T-helper 17 cell (primary cell): ENCODE measurements at places on chromosomes 5 and 9. TPM values are rescaled to one million over a fixed set of nuclear protein-coding genes. Genes with fewer than 3 reads are reported as not detected.

- no peak for DNase-seq
Observed at GRCh38 chr9:87535817-87536539, 38.3 kb downstream of the DAPK1 start.

DNA sequence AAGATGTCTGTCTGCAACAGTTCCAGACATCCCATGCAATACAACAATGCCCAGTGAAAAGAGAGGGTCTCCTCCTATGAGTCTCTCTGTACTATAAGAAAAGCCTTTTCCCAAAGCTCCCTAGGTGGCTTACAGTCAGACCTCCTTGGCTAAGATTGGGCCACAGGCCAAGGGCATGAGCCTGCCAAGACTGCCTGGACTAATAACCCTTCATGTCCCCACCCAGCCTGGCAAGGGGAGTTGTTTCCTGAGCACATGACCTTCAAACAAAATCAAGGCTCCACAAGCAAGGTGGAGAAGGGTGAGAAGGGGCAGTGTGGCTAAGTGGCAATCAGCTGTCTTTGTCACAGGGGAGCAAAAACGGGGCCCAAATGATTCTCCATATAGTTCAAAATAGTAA lies 75.6 kb upstream of the ZSWIM6 start:
- DNase-seq: no peak

GRCh38 chr9:127794001-127794791 lies 8.4 kb downstream of the CDK9 start:
- DNase-seq: no peak

DNA sequence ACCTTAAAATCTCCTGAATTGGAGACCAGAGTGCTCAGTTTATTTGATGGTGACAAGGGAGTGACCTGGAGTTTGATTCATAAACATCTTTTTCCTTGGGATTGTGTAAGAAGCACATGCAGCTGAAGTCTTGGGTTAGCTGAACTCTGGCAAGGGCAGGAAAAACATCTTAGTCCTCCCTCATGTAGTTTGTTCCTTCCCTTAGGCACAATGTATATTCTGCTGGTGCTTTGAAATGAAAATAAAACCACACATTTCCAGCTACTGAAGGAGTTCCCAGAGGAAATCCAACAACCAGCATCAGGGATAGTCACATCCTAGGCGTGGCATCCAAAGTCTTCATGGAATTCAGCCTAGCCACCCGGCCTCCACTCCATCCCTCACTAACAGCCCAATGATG lies 95.2 kb upstream of the PAPPA start:
- DNase-seq: no peak

GRCh38 chr9:124009531-124010217 lies 1.9 kb upstream of the LHX2 start:
- DNase-seq: no peak

GRCh38 chr5:59436364-59437148 lies 457.0 kb downstream of the PDE4D start:
- DNase-seq: no peak

DNA sequence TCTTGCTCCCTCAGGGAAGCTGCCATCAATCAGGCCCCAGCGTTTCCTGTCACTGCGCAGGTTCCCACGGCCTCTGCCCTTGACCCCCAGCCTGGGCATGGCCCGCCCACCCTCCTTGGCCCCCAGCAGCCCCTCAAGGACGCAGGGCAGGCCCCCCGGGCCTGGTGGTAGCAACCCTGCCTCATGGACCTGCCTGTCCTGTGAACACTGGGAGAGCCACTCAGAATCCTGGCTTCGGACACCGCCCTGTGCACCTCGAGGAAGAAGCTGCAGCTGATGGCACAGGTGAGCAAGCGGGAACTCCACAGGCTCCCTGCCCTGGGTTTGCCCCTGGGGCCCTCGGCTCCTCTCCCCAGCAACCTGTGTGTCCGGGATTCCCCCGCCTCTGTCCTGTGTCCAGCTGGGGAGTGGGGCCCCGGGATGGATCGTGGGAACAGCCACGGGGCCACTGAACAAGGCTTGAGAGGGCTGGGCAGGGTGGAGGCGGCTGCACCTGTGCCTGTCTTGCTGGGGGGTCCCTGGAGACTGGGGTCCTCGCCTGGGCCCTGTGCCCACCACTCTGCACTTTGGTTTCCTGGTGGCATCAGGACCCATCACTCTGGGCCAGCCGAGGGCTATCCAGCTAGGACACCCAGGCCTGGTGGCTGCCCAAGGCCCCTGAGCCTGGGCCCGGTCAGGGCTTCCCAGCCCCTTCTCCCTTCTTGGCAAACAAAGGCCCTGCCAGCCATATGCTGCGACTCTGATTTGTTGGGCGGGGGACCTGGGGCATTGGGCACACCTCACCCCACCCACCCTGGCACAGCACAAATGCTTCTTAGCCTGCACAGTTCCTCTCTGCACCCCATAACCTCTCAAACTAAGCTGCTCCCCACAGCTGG lies 33.5 kb upstream of the EGFL7 start:
- DNase-seq: no peak

The LECT2 gene
- total RNA-seq: not detected

DNA sequence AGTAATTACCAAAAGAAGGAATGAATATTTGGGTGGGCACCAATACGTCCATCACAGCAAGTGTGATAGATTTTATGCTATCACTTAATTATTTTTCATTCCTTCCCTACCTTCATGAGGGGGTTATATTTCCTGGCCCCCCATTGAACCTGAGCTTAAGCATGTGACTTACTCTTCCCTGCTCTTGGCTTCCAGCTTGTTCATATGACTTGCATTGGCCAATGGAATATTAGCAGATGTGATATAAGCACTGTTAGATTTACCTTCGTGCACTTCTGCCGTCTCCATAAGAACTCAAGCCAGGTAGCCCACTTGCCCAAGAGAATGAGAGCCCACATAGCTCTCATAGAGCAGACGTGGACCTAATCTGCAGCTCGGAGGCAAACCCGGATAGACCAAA lies 99.1 kb upstream of the SMARCA2 start:
- DNase-seq: no peak

- DNase-seq: no peak
Observed at GRCh38 chr5:158966716-158967115, 133.0 kb downstream of the EBF1 start.

The OLFML2A gene
- total RNA-seq: not detected

DNA sequence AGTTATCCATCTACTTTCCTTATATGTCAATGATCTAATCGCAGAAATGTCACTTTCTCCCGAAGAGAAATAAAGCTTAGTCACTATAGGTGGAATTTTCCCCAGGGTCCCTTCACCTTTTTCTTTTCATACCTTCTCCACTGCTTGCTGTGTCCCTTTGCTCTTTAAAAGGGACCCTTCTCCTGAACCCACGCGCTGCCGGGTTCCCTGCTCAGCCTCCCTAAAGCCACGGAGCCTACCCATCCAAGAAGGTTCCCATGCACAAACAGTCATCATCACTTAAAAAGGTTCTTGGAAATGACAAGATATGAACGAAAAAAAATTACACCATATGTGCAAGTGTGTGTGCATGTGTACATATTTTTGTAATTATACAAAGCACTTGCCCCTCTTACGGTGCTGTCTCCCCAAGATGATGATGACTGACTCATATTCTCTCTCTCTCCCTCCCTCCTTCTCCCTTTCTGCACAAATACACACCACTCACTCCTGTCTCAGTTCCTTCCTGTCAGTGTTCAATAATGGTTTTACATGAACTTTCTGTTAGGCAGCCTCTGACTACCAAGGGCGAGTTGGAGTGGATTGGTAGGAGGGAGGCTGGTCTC lies 1.5 kb upstream of the PTPRD start:
- no peak for DNase-seq

DNA sequence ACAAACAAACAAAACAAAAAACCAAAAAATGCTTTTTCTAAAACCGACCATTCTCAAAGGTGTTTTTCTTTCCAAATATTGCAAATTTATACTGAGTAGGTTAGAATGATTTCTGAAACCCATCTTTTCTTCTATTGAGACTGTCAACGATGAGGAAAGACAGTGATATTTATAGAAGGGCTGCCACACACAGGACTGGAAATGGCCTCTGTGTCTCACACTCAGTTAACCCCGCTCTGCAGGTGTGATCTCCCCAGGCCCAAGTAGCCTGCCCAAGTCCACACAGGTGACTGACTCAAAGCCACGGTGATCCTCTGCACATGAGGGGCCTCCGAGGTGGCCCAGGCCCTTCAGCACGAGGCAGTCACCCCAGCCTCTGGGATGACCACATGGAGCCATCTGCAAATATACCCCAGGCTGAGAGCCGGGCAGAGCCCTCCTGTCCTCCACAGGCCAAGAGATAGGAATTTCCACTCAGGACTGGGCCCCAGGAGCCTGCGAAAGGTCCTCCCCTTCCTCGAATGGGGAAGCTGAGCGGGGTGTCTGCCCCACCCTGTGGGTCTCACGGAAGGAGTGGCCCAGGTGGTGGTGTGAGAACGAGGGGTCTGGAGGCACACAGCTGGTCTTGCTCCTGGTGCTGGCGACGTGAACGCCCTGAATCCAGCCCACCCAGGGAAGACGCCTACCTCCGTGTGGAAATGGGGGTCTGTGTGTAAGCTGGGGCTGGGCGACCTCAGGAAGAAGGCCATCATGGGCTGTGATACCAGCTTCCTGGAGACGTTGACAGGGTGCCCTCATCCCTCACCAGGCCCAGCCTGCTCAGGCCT lies 53.0 kb upstream of the PHYKPL start:
- no peak for DNase-seq

The C9orf50 gene
- total RNA-seq: not detected

- no peak for DNase-seq
Observed at GRCh38 chr9:35104586-35104985, 1.7 kb upstream of the STOML2 start.

DNA sequence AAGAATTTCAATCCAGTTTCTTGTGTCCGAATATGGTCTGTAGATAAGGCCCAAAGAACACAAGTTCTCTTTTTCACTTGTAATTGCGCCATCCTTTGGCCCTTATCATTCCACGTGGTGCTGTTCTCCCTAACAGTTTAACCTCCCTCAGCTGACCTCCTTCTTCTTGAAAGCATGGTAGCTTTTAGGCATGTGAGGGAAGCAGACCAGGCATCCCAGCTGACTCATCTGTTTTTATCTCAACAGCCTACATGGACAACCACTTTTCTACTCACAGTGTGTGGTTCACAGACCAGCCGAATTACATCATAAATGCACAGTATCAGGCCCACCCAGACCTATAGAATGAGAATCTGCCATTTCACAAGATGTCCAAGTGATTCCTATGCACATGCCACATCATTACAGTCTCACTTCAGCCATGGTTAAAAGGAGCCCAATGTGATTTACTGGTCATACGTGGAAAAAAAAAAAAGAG lies 26.9 kb upstream of the PLIN2 start:
- DNase-seq: no peak

GRCh38 chr9:134929193-134930158 lies 11.8 kb upstream of the FCN1 start:
- no peak for DNase-seq

The OR2S2 gene
- not detected for total RNA-seq

The SLC6A7 gene
- not detected for total RNA-seq

- DNase-seq: no peak
Observed at GRCh38 chr5:94017579-94017978, 276.2 kb upstream of the POU5F2 start.

DNA sequence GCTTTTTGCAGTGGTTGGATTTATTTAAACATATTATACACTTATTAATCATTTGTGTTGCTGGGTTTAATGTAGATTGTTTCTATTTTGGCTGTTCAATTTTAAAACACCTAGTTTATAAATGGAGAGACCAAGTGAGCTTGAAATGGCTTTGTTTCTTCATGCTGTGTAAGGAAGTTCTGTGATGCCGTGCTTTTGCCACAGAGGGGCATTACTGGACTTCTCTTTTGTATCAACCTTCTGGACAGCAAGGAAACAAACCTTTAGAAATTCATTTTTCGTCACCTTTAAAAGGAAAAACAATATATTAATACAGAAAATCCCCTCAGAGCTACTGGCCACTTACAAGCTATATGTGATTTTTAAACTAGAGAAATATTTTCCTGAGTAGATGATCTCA lies 81.9 kb downstream of the DMRTA1 start:
- no peak for DNase-seq

DNA sequence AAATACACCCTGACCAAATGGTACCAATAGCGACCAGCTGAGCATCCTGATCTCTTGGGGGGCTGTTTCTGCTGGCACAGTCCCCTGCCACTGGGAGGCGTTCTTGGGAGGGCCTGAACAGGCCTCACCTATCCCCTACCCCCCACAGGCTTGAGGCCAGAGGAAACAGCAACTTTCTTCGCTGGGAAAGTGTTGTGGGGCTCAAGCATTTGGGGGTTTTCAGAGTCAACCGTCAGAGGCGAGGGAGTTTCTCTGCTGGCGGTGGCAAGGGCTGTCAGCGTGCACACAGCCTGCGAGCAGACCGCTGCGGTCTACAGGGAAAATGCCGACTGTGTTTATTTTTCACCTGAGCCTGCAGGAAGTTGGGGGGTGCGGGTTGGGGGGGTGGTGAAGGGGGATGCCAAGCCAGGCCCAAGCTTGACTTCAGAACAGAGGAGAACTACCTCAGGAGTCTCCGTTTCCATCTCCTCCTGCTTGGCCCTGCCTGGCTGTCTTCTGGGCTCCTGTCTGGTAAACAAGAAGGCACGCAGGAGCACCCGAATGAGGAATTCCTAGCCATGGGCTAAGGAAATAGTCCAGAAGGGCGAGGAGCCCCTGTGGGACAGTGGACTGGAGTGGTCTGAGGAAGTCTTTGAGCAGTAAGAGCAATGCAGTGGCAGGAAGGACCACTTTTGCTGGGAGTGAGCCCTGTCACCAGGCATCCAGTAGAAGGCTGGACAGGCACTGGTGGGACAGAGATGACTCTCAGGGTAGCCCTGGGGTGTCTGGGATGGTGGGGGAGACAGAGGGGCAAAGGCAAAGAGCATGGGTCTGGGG lies 18.1 kb downstream of the TCF7 start:
- peak; percentile 76 for DNase-seq

- no peak for DNase-seq
Observed at GRCh38 chr5:154092356-154093141, 53.8 kb downstream of the MFAP3 start.

GRCh38 chr5:172175263-172175719 lies 12.7 kb downstream of the STK10 start:
- peak; percentile 67 for DNase-seq

DNA sequence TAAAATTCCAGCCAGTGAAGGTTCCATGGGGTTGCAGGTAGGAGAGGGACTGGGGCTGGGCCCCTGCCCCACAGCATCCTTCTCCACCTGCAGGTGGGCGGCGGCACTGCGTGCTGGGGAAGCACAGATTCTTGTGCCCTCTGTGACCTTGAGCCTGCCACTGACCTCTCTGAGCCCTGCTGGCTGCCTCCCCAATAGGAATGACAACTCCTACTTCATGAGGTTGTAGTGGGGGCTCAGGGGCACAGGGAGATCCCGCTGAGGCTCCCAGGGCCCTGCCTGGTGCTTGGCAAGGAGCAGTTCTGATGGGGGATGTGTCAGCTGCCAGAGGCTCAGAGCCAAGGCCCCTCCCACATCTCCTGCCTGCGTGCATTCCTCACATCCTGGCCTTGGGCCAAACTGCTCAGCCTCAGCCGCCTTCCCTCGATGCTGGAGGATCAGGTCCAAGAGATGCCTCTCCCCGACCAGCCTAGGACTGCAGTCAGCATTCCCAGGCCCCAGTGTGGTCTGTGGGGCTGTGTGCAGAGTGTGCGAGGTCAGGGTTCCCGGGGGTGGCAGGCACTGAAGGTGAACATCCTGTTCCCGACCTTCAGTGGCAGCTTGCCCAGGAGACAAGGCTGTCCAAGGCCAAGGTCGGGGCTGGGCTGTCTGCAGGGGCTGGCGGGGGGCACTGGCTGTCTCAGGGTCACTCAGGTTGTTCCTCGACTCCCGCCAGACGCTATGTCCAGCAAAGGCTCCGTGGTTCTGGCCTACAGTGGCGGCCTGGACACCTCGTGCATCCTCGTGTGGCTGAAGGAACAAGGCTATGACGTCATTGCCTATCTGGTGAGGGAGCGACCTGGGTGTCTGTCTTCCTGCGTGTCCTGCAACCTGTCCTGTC lies 7.0 kb downstream of the ASS1 start:
- no peak for DNase-seq

GRCh38 chr9:91071184-91071990 lies 269.8 kb downstream of the SYK start:
- no peak for DNase-seq
